Activated CD4-positive, alpha-beta memory T cell treated with anti-CD3 and anti-CD28 coated beads for 36 hours (primary cell): ENCODE measurements at places on chromosomes 16 and 17.

GRCh38 chr16:85948616-85949265 is 49.8 kb downstream of the IRF8 start:
- no peak for DNase-seq

GRCh38 chr16:17512636-17513220 is 42.0 kb upstream of the XYLT1 start:
- DNase-seq, result no peak

DNA sequence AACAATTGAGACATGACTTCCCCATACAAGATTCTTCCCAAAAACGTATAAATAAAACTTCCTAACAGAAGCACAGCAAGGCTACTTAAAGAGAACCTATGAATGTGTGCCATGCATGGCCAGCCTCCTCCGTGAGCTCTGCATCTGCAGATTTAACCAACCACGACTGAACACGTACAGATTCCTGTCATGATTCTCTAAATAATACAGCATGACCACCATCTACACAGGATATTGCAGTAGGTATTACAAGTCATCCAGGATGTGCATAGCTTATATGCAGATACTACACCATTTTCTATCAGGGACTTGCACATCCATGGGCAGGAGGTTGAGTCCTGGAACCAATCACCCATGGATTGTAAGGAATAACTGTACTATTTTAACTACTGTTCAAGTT is 1.4 kb upstream of the QRICH2 start:
- no peak for DNase-seq

DNA sequence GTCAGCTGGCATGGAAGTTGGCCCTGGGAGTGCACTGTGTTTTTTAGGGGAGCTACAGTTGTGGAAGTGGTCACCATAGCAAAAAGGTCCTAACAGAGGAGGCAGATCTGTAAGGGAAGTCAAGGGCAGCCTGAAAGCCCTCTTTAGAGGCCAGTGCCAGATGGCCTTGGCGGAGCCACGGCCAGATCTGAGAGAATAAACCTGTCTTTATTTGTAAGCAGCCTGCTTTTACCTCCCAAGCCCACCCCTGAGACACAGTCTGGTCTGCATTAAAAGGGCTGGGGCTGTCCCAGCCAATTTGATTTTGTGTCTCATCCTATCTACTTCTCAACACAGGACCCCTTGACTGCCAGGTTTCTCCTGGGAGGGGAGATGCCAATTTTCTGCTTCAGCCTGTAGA is 51.0 kb upstream of the NOL11 start:
- DNase-seq, result no peak

DNA sequence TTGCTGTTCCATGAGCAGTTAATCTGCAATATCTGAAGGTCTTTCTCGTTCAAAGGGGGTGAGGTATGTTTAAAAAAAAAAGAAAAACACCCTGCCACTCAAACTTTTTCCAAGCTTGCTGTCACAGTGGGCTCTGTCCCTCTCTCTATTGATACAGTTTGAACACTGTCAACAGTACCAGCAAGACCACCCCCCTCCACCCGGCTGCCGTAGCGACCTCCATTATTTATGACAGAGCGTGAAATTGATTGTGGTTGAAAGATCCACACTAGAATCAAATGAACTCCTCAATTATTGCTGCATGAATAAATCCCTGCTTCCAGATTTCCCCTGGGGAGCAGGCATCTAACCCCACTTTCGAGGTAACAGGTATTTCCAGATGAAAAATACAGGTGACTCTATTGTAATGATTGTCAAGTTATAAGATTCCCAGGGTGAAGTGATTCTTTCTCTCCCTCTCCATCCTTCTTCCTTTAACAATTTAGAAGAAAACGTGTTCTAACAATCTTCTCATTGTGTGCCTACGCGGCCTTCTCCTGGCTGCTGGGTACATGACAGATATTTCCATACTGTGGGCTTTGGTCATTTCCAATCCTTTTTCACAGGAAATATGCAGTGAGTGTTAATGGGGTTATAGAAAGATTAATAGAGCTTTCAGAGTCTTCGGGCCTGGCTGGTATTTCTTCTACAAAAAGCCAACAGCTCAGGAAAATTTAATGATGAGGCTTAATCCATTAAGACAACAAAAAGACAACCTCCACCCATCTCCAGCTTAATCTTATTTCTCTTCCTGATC is 135.7 kb upstream of the C16orf82 start:
- no peak for DNase-seq
